Skin of body (tissue), 3 donors: ENCODE measurements at places on chromosomes 5 and 9. TPM values are rescaled to one million over a fixed set of nuclear protein-coding genes. Genes with fewer than 3 reads are reported as not detected.

Gene PPP1R26
- 6.8 TPM for total RNA-seq

Gene RALGPS1
- 11.9 TPM for total RNA-seq

Gene IFNA21
- total RNA-seq: not detected

Gene UNC5A
- 0.30 TPM for total RNA-seq

DNA sequence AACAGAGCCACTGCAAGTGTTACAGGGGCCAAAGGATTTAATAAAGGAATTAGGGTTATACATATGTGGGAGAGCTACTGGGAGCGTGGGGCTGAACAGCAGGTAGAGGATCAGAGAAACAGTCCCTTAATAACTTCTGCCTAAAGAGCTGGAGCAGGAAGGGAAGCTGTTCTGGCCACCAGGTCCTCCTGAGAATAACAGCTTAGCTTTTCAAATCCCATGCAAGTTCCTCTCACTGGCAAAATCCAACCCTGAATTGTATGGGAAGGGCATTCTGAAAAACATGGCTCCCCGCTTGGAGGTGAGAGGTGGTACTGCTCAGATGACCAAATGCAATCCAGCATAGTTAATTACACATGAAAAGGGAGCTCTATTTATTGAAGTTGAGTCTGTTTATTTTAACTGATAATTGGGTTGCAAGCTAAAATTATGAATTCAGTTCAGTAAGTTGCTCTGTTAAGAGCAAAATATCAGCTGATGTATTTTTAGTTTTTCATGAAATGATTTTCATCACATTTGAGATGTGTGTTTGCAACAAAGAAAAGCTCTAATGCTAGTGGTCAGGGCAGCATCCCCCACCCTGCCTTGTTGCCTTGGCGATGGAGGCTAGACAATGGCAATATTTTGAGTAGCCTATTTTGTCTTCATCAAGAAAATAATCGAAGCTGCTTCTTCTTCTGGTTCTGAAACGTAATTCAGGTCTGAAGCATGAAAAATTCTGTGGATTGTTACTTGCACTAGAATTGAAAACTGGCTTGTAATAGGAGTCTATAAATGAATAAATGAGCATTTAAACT is 58.4 kb upstream of the SH3GL2 start:
- DNase-seq: no peak

DNA sequence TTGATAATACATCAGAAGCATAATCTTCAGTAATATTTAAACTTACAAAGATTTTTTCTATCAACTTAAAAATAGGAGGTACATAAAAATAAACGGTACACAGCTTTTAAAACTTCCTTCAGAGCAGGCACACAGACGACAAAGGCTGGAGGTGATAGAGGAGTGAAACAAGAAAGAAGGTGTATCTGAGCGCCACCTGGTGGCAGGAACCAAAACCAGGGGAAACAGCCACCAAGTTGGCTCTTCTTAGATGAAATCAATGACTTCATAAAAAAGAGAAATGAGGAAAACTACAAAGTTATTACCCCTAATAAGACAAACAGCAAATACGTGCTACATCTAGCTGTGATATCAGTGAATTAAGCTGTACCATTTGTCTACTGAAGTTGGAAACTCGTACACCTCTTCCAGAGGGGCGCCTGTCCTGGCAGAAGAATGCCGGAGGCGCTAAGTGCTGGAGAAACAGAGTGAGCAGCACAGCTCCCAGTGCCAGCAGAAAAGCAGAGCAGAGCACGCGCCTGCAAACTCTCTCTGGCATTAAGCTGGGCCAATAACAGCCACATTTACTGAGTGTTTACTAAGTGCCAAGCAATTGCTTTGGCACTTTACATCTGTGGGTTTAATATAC is 85.9 kb downstream of the SETX start:
- DNase-seq: no peak

DNA sequence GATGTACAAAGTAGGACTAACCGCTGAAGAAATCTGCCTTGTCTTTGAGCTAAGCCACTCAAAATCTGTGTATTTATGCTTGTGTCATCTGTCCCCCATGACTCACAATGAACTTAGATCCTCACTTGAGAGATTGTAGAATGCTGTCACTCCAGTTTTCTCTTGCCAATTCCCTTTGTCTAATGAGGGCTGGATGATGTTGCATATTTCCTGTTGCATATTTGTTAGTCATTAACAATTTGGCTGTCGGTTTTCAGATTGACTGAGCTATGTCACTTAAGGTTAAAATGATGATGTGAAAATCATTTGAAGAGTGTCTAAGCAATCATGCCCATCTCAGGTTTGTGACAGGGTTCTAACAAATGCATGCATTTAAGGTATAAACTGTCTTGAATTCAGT is 481.7 kb downstream of the CDH10 start:
- no peak for DNase-seq

DNA sequence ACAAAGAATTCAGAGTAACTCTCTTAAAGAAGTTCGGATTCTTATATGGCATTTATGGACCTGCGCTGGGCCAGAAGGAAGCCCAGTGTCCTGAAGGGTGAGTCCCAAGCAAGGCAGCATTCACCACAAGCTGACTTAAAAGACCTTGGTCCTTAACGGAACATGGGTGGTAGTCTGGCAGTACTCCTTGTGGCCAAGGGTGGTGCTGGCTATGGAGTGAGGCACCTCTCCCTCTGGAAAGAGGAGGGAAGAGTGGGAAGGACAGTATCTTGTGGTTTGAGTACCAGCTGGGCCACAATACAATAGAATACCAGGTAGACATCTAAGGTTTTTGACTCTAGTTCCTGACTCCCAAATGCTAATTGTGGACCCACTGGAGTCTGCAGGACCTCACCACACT is 425.7 kb upstream of the CYLC2 start:
- no peak for DNase-seq

DNA sequence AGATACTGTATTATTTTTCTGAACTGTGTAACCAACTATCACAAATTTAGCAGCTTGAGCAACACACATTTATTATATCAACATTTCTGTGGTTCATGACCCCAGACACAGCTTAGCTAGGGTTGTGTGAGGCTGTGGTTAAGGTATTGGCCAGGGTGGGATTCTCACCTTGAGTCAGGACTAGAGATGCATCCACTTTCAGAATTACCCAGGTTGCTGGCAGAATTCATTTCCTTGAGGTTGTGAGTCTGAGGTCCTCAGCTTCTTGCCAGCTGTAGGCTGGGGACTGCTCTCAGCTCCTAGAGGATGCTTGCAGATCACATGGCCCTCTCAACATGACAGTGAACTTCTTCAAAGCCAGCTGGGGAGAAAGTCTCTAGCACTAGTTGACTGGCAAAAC is 122.5 kb upstream of the RASGRF2 start:
- no peak for DNase-seq

- no peak for DNase-seq
Observed at GRCh38 chr9:125992557-125992956, 245.4 kb downstream of the PBX3 start.

Gene PCDHB6
- 0.39 TPM for total RNA-seq

- DNase-seq: no peak
Observed at GRCh38 chr5:110634475-110634874, 92.0 kb downstream of the TMEM232 start.

GRCh38 chr9:79383096-79383495 is 188.7 kb upstream of the TLE4 start:
- DNase-seq: no peak

GRCh38 chr9:94140791-94141790 is 56.8 kb downstream of the PTPDC1 start:
- no peak for DNase-seq

DNA sequence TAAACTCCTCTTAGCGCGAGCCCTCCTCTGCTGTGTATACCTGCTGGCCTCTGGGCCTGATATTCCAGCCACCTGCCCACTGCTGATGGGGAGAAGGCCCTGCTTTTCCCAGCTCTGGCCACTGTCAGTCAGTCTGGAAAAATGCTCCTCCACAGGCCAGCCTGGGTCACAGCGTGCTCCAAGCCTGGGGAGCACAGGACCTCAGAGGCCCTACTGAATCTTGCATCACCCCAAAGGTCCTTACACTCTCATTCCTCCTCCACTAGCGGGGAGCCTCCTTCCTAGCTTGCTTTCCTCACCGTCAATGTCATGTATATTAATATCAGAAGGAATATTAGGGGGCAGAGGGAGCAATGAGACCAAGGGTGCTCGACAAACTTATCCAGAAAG is 73.7 kb downstream of the SHB start:
- DNase-seq: no peak

DNA sequence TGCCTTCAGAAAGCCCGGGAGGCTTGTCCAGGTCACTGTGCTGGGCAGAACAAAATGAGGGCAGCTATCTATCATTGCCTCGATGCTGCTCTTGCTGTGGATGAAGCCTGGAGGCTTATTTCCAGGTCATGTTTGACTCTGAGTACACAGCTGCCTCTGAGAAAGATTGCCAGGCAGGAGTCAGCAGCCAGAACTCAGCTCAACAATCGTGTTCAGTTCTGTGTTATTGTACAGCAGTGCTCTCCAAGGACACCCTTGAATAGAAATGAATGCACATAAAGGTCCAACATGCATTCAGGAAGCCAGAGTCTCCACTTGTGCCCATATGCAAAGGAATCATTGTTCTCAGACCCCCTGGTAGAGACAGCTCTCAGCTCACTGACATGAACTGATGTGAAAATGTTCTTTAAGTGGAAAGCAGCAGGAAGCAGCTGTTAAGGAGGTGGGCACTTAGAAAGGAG is 61.7 kb upstream of the ZFR start:
- DNase-seq: peak; percentile 78
